ENCODE measurements at places on chromosomes 4 and X. TPM values are rescaled to one million over a fixed set of nuclear protein-coding genes. Genes with fewer than 3 reads are reported as not detected.
A peak's percentile ranks its signal among the peaks of the same experiment; 100 is the strongest.

Gene PLAC1
- not detected for total RNA-seq

GRCh38 chr4:1910643-1911042 lies 39.5 kb downstream of the NSD2 start:
- no peak for DNase-seq
- H3K27ac ChIP-seq = peak overlapping the region; percentile 65
- peaks cover 12% of the 10 kb centered on the region for H3K36me3 ChIP-seq
- peaks cover 14% of the 10 kb centered on the region for H3K4me1 ChIP-seq
- H3K27me3 ChIP-seq = no peaks in the 10 kb centered on the region
- no peak overlapping the region for H3K4me3 ChIP-seq

- no peak overlapping the region for H3K27ac ChIP-seq
- no peak for DNase-seq
- peaks cover 4% of the 10 kb centered on the region for H3K4me1 ChIP-seq
- no peaks in the 10 kb centered on the region for H3K36me3 ChIP-seq
- peaks cover 49% of the 10 kb centered on the region for H3K27me3 ChIP-seq
- H3K4me3 ChIP-seq = peak overlapping the region; percentile 63
Observed at GRCh38 chr4:140497405-140497746, 717 bp downstream of the MGAT4D start.

Gene GRIA2
- 1.4 TPM for total RNA-seq

GRCh38 chr4:118193421-118193820 lies 159.1 kb downstream of the NDST3 start:
- H3K27ac ChIP-seq = no peak overlapping the region
- no peak overlapping the region for H3K4me3 ChIP-seq
- no peaks in the 10 kb centered on the region for H3K36me3 ChIP-seq
- no peaks in the 10 kb centered on the region for H3K4me1 ChIP-seq

- H3K4me1 ChIP-seq = peaks cover 27% of the 10 kb centered on the region
- H3K27me3 ChIP-seq = no peaks in the 10 kb centered on the region
- no peaks in the 10 kb centered on the region for H3K36me3 ChIP-seq
- DNase-seq = no peak
- H3K27ac ChIP-seq = peak overlapping the region; percentile 11
Observed at GRCh38 chr4:73308286-73308685, 49.7 kb upstream of the ANKRD17 start.

DNA sequence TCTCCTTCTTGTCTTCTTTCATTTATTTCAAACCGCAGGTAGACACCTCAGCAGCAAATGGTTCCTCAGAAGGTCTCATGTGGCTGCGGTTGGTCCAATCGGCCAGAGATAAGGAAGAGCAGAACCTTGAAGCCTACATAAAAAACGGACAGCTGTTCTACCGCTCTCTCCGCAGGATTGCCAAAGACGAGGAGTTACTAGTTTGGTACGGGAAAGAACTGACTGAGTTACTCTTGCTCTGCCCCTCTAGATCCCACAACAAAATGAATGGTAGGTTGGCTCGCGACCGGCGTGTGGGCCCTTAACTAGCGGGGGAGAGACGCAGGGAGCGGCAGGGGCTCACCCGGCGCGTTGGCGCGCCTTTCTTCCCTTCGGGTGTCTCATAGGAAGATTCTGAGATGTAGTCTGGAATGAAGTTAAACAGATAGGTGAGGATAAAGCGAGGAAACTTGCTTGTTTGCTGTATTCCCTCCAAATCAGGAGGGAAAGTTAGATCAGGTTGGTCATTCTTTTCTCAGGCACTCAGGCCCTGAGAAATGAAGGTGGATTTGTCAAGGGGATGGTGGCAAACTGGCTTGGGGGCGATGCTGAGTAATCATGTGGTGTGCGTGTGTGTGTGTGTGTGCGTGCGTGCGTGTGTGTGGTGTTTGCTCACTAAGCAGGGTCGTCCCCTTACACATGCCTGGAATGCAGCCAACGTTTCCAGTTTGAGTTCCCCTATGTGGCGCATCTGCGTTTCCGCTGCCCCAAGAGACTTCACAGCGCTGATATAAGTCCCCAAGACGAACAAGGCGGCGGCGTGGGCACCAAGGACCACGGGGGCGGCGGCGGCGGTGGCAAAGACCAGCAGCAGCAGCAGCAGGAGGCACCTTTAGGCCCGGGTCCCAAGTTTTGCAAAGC lies 4.2 kb downstream of the PRDM8 start:
- H3K4me3 ChIP-seq = no peak overlapping the region
- peaks cover 75% of the 10 kb centered on the region for H3K27me3 ChIP-seq
- no peaks in the 10 kb centered on the region for H3K36me3 ChIP-seq
- H3K27ac ChIP-seq = no peak overlapping the region

- H3K36me3 ChIP-seq = no peaks in the 10 kb centered on the region
- H3K27ac ChIP-seq = no peak overlapping the region
- no peak overlapping the region for H3K4me3 ChIP-seq
Observed at GRCh38 chr4:25870081-25870480, 7.3 kb upstream of the SEL1L3 start.

GRCh38 chr4:101089168-101089567 lies 258.2 kb downstream of the PPP3CA start:
- no peak overlapping the region for H3K27ac ChIP-seq
- H3K4me3 ChIP-seq = no peak overlapping the region
- H3K27me3 ChIP-seq = no peaks in the 10 kb centered on the region

- no peak overlapping the region for H3K27ac ChIP-seq
- peaks cover 4% of the 10 kb centered on the region for H3K36me3 ChIP-seq
- H3K4me1 ChIP-seq = peaks cover 4% of the 10 kb centered on the region
Observed at GRCh38 chr4:101710806-101711205, 79.7 kb upstream of the BANK1 start.

DNA sequence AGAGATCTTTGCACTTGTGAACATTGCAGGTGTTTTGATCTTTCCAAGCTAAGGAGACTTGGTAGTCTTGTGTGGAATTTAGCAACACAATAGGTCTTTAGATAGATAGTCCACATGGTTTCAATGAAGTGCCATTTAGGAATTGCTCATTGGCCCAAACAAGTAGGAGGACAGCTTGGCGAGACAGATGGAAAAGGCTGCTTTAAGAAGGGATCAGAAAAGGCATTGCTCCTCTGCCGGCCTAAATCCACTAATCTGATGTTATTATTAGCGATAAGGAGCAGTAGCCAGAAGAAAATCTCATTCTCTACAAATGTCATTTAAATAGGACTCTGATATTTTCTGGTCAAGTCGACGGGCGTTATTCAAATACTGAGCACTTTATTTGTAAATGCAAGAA lies 99.7 kb downstream of the AFF2 start:
- no peaks in the 10 kb centered on the region for H3K27me3 ChIP-seq
- H3K4me3 ChIP-seq = no peak overlapping the region
- peaks cover 16% of the 10 kb centered on the region for H3K4me1 ChIP-seq

Gene CPLX1
- not detected for total RNA-seq

Gene ANK2
- 71.2 TPM for total RNA-seq

DNA sequence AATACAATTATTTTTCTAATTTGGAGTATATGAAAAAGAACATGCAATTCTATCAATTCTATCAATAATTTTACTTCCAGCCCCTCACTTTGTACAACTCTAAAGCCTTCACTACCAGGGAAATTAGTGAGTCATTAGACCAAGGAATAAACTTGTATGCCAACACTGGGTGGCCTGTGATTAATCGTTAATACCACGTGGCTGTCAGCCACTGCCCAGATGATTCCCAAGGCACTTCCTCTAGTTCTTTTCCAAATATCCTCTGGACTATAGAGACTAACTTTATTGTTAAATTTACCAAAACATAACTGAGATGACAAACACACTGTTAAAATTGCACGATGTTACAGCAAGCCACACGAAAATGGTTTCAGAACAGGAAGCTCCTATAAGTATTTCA lies 45.7 kb downstream of the MID1 start:
- H3K36me3 ChIP-seq = no peaks in the 10 kb centered on the region
- DNase-seq = no peak
- H3K27ac ChIP-seq = no peak overlapping the region

Gene MAGEA9
- total RNA-seq = not detected

Gene VEGFD
- 0.20 TPM for total RNA-seq

- DNase-seq = no peak
- H3K27me3 ChIP-seq = no peaks in the 10 kb centered on the region
- H3K27ac ChIP-seq = no peak overlapping the region
- no peak overlapping the region for H3K4me3 ChIP-seq
Observed at GRCh38 chrX:45743081-45743533, 542.4 kb upstream of the DIPK2B start.

- H3K4me1 ChIP-seq = peaks cover 46% of the 10 kb centered on the region
- peak overlapping the region; percentile 32 for H3K27ac ChIP-seq
- no peaks in the 10 kb centered on the region for H3K27me3 ChIP-seq
Observed at GRCh38 chr4:102533904-102534303, 32.7 kb downstream of the NFKB1 start.

GRCh38 chr4:171378323-171378722 lies 434.9 kb upstream of the GALNTL6 start:
- H3K4me3 ChIP-seq = no peak overlapping the region
- no peak overlapping the region for H3K27ac ChIP-seq
- no peak for DNase-seq
- H3K4me1 ChIP-seq = peaks cover 10% of the 10 kb centered on the region
- H3K27me3 ChIP-seq = no peaks in the 10 kb centered on the region

- peak overlapping the region; percentile 77 for H3K4me3 ChIP-seq
- peaks cover 18% of the 10 kb centered on the region for H3K4me1 ChIP-seq
- H3K27me3 ChIP-seq = peaks cover 2% of the 10 kb centered on the region
- DNase-seq = no peak
- H3K36me3 ChIP-seq = no peaks in the 10 kb centered on the region
Observed at GRCh38 chrX:16882169-16882568, 12.0 kb upstream of the RBBP7 start.

- no peak overlapping the region for H3K27ac ChIP-seq
- no peak for DNase-seq
- peaks cover 1% of the 10 kb centered on the region for H3K27me3 ChIP-seq
- H3K4me3 ChIP-seq = no peak overlapping the region
- H3K4me1 ChIP-seq = peaks cover 5% of the 10 kb centered on the region
- H3K36me3 ChIP-seq = no peaks in the 10 kb centered on the region
Observed at GRCh38 chrX:119151051-119151380, 23.4 kb upstream of the KIAA1210 start.

Gene MGAT4D
- total RNA-seq = not detected

Measured in chondrocyte (in vitro differentiated cells).